ENCODE measurements at places on chromosomes 5 and 9.
A peak's percentile ranks its signal among the peaks of the same experiment; 100 is the strongest.

GRCh38 chr9:18997151-18997550 is 35.9 kb downstream of the SAXO1 start:
- DNase-seq = no peak

DNA sequence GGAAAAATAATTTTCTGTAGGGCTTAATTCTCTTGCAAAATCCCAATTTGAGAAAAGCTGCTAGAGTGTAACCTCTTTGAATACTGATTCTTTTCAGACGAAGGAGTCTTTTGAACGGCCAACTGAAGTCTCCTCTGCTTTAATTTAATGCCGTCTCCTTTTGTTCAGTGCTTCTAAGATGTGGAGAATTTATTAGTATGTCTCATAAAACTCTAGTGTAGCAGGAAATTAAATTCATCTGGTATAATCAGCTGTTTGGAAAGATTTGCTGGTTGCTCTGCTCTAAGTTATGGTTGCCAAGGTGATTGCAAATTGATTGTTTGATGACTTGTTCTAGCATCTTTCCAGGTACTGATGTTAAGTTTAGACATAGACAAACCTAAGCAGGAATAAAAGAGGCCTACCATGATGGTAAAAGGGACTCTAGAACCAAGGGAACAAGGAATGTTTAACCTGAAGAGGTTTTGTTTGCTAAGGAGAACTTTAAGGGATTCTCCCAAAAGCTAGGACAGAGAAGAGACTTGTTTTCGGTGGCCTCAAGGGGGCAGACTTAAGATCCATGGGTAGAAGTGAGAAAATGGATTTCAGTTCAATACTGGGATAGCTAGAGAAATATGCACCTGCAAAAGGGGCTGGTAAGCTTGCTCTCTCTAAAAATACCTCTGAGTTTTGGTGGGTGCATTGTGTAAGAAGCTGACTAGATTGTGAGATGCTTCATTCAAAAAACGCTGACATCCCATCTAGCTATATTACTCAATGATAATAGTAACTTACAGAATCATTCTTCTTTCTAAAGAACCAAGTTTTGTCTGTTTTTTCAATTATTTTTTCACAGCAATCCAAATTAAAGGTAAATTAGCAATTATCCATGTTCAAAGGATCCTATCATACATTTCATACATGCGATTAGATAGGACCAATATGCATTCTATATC is 5.7 kb upstream of the ADRB2 start:
- DNase-seq = no peak

- DNase-seq = peak; percentile 10
Observed at GRCh38 chr9:137220317-137221094, 1.5 kb downstream of the RNF208 start.

- DNase-seq = no peak
Observed at GRCh38 chr9:19378164-19378563, 1.9 kb downstream of the RPS6 start.

DNA sequence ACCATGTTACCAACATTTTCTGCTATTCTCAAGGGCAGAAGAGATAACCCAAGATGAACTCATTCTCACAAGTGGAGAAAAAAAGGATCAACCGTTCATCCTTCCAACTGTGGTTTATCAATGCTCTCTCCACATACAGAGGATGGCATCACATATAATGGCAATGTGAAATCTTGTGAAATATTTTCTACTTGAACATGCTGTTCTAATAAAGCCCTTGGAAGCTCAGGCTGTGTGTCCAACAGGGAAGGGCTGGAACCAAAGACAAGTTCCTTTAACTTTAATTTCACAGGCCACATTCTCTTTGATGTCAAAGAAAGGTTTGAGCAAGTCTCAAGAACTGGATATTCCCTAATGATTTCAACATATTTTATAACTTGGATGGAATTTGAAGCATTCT is 230.5 kb downstream of the SPOCK1 start:
- no peak for DNase-seq

DNA sequence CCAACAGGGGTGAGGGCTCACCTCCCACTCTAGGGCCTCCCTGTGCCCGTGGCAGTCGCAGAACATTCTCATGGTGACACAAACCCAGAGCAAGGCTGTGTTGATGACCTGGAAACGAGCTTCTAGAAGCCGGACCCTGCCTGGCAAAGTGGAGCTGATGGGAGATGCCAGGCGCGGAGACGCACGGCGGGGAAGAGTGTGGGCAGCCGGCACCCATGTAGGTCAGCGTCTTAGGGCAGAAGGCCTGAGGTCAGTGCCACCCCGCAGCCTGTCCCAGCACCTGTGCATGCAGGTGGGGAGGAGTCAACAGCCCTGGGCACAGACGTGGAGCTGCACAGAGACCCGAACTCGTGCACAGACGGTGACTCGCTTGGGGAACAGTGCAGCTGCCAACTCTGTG is 5.4 kb downstream of the SLC6A18 start:
- no peak for DNase-seq

DNA sequence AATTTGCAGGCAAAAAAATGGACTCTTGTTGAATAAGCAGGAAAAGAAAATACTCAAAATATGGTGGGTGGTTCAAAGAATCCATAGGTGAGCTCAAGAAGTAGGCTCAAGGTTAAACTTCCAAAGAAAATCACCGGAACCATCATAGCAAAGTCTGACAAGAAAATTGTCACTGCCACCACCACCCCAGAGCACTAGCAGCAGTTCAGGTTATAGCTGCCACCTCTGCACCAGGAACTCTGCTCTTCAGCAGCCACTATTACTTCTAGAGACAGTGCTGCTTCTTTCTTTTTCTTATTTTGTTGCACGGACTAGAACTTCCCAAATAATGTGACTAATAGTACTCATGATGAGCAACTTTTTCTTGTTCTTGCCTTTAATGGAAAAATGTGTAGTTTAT is 70.3 kb downstream of the SPEF2 start:
- no peak for DNase-seq

DNA sequence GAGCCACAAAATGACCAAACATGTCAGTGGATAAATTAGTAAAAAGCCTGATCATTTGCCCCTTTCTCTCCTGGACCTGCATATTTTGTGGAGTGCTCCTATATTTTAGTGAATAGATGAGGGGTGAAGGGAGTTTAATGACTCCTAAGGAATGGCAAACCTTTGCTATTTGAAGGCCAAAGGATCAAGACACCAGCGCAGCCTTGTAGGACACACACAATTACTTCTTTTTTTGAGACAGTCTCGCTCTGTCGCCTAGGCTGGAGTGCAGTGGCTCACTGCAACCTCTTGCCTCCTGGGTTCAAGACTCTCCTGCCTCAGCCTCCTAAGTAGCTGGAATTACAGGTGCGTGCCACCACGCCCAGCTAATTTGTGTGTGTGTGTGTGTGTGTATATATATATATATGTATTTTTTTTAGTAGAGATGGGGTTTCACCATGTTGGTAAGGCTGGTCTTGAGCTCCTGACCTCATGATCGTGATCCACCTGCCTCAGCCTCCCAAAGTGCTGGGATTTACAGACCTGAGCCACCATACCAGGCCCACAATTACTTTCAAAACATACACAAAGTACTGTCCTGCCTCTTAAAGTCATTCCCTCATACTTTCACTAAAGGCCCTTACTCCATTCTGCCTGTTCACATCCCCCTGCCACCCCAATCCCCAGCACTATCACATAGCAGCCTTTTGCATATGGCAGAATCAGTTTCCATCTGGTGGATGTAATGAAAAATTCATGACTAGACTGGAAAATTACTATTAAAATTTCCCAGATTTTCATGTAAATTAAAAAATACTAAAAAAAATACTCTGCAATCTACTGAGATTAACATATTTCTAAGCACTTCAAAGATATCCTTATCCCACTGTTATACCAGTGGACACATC is 60.4 kb downstream of the CSNK1A1 start:
- DNase-seq = no peak

- DNase-seq = no peak
Observed at GRCh38 chr5:5063533-5063953, 76.6 kb upstream of the ADAMTS16 start.

DNA sequence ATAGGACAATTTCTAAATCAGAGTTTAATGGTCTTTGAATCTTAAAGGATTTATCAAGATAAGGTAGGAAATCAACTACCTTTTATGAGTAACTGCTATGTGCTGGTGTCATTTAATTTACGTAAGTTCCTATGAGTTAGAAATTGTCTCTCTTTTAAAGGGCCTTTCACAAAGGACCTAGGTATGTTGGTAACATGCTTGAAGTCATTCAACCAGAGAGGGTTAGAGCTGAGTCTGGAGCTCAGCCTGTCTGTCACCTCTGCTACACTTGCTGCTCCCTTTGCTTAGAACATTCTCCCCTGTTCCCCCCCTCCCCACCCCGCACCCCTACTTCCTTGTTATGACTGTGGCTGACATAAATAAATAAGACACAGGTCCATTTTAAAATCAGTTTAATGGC is 190.3 kb upstream of the SEMA6A start:
- no peak for DNase-seq

GRCh38 chr9:133359399-133360175 is 3.2 kb downstream of the SURF2 start:
- DNase-seq = peak; percentile 50

DNA sequence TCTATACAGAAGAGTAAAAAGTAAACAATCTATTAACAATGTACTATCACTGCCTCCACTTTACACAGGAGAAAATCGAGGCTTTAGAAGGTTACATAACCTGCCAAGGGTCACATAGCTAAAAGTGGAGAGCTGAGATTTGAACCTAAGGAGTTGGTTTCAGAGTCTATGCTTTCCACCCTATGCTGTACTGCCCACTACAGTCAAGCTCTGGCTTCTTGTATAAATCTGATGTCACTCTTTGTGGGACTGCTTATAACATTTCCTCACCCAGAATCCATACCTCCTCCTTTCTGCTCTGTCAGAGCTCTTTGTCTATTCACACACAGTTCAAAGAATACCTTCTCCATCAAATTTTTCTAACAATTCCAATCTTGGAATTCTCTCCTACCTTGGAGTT is 503.1 kb downstream of the RAB3C start:
- DNase-seq = peak; percentile 31

GRCh38 chr9:135326633-135327152 is 152.9 kb upstream of the PPP1R26 start:
- no peak for DNase-seq
